ENCODE measurements at places on chromosomes 16 and 17.

- DNase-seq = no peak
Observed at GRCh38 chr16:57610611-57611010, 17.8 kb upstream of the ADGRG1 start.

DNA sequence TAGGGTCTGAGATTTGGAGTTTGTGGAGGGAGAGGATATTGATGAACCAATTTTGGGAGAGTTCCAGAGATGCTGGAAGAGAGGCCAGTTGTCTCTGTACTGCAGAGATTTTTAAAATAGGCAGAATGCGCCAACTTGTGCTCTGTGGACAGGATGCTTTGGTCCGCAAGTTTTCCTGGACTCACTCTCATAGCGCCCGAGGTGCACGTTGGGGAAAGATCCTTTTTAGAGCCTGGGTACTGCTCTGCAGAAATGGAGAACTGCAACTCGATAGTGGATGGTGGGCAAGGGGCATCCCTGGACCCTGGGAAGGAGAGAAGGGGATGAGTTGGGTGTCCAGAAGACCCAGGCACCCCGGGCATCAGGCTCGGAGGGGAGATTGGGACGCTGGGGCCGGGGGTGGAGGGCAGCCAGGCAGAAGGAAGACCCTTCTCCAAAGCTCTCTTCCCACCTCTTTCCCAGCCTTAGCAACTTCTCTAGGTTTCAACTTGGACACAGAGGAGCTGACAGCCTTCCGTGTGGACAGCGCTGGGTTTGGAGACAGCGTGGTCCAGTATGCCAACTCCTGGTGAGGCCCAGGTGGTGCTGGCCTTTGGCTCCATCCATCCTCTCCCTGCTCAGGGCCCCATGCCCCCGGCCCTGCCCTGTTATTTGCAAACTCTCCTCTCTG is 590 bp downstream of the ITGAX start:
- DNase-seq = no peak

DNA sequence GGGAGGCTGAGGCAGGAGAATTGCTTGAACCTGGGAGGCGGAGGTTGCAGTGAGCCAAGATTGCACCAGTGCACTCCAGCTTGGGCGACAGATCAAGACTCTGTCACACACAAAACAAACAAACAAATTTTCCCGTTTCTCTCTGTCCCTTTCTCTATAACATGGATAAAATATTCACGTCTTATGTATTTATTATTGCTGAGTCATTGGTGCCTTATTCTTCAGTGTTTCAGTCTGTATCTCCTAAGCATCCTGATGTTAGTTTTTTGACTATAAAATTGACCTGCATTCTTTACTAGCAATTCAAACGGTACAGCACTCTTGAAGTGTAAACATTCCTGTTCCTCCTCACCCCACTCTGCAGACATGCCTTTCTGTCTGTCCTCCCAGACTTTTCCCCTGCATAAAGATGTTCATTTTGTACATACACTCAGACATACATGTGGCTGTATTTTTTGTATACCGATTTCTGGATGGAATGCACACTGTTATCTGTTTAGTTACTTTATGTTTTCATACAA is 16.4 kb downstream of the DHODH start:
- no peak for DNase-seq

- no peak for DNase-seq
Observed at GRCh38 chr16:67077871-67078270, 31.9 kb upstream of the PHAF1 start.

DNA sequence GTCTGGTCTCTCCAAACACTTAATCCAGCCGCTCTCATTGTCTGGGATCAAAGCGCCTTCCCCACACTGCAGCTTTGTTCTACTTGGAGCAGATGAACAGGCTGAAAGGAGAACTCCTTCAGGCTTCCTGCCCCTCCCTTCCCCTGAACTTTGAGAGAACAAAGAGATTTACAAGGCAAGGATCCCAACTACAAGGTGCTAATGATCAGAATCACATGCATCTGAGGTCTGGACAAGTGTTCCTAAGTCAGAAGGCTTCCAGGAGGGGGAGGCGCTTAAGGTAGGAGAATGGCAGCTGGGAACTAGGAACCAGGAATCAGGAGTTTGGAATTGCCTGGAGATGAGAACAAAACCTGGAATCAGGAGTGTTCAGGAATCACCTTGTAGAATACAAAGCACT is 606.3 kb upstream of the CDH11 start:
- DNase-seq = no peak

- DNase-seq = no peak
Observed at GRCh38 chr17:21039839-21040575, 2.8 kb downstream of the USP22 start.

- no peak for DNase-seq
Observed at GRCh38 chr17:2965621-2966595, 97.5 kb downstream of the OR1D5 start.

- no peak for DNase-seq
Observed at GRCh38 chr16:54145881-54146280, 140.7 kb downstream of the IRX3 start.
